ENCODE measurements at places on chromosomes 11 and 22. TPM values are rescaled to one million over a fixed set of nuclear protein-coding genes. Genes with fewer than 3 reads are reported as not detected.

Gene P4HA3
- total RNA-seq = 0.96 TPM

Gene SYCE3
- not detected for total RNA-seq

Gene PDGFB
- 29.8 TPM for total RNA-seq

Gene TRIM51
- total RNA-seq = not detected

Gene FANCF
- total RNA-seq = 7.3 TPM

Gene MED15
- 96.9 TPM for total RNA-seq

Gene HBE1
- total RNA-seq = not detected

Gene PCNX3
- total RNA-seq = 34.0 TPM

GRCh38 chr11:41254966-41255365 is 204.5 kb downstream of the LRRC4C start:
- no peak for DNase-seq

DNA sequence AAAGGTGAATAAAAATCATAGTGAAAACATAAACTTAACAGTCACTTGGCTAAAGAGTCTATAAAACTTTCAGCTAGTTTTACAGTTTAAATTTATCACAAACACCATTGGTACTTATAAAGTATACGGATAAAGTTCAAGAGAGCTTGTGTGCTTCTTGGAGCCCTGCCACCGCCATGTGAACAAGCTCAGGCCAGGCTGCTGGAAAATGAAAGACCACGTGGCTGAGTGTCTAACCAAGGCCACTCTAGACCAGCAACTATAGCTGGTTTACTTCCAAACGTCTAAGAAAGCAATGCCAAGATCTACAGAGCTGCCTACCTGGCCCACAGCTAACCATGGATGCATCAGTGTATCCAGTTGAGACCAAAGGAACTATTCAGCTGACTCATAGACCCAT is 66.3 kb upstream of the API5 start:
- no peak for DNase-seq

DNA sequence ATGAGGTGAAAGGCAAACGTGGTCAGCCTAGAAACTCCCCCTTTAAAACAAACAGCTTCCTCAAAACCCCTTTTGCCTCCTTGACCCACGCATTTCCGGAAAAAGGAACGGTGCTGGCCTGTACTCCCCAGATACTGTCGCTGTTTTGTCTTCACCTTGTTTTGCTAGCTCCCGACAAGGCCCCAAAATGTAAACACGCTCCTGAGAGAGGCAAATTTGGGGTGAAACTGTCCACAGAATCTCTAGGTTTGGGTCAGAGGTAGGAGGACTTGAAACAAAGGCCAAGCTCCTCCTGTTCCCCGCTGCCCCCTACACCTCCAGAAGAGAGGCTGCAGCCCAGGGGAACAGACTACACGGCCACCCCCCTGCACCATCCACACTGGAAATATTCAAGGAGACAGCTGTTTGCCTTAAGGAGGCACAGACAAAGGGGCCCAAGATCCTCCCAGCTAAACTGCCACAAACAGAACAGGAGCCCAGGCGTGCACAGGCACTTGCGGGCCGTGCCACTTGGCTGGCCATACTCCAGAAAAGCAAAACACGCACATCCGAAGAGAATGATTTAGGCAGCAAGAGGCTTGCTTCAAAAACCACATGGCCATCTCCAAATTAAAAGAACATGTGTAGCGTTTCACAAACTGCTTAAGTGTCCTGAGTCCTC is 160.5 kb upstream of the GRK3 start:
- DNase-seq = no peak

GRCh38 chr11:13776134-13776815 is 107.8 kb downstream of the FAR1 start:
- no peak for DNase-seq

DNA sequence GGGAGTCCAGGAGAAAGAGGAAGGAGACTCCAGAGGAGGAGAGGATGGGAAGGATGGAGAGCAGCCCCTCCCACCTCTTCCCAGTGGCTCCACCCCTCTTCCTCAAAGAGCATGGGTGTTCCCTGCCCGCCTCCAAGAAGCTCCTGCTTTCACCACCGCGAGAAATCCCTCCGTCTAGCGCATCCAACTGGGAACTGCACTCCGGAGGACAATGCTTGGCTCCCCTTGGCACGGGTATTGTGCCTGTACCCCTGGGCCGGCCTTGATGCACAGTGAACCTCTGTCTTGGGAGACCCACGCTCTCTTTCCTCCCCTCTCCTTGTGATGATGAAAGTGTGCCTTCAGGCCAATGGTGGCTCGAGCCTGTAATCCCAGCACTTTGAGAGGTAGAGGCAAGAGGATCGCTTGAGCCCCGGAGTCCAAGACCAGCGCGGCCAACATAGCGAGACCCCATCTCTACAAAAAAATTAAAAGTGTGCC is 14.9 kb upstream of the ADA2 start:
- DNase-seq = no peak

GRCh38 chr22:38946771-38947170 is 10.6 kb upstream of the APOBEC3A start:
- DNase-seq = no peak

GRCh38 chr11:43577566-43578264 is 102.8 kb upstream of the HSD17B12 start:
- no peak for DNase-seq

DNA sequence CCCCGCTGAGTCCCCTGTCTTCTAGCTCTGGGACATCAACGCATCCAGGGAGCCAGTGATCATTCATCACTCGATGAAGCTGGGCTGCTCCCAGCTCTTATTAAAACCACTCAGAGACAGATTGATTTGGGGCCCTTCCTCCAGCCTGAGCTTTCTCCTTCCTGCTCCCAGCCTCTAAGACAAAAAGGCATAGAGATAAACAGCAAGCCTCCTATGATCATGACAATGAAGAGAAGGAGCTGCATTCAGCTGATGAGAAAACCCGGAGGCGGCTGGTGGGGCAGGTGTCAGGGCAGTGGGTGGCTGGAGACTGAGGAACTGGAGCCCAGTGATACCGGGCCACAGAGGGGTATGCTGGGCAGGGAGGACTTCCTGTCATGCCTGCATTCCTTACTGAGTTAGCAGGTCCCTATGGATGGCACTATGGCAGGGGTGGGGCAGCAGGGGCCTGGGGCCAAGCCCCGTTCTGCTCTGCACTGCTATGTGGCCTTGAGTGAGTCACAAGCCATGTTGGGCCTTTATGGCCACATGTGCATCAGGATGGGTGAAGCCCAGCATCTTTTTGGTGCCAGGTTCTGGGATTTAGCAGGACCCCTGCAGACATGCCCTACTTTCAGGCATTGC is 20.2 kb downstream of the PVALB start:
- no peak for DNase-seq

DNA sequence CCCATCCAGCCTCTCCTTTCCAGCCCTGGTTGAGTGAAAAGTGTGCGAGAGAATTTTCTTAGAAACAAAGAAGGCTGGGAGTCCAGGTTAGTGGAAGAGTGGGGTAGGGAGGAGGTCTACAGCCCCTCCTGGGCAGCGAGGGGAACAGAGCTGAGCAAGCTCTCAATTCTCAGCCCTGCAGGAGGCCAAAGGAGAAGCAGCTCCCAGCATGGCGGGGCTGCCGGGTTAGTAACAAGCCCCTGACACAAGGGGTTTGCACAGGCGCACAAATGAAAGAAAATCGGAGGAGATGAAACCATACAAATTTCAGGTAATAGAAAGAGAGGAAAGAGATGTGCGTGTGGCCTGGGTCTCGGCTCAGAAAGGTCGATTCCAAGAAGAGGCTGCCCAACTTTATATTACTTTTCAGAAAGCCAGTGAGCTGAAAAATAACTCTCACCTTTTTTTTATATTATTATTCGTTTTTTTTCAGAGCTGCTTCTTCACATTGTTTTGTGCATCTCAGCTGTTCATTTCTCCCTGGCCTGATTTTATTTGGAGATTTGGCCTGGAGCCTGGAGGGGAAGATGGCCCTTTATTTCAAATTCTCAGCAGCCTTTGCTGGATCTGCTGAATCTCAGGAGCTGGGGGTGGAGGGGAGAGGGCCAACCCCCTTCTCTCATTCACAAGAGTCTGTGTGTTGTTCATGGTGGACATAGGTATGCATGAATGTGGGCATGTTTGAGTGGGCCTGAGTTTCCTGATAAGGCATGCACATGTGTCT is 583.2 kb downstream of the BUD13 start:
- DNase-seq = no peak

DNA sequence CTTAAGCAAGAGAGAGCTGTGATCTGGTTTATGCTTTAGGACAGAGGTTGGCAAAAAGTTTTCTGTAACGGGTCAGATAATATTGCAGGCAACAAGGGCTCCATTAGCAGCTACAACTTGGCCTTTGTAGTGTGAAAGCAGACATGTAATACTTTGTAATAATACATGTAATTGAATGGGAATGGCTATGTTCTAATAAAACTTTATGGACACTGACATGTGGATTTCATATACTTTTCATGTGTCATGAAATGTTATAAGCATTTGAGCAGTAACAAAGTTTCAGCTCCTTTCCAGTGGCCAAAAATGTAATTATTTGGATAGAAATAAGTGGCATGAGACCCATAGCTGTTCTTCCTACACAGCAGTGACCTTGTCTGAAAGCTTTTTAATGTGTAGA is 3.1 kb downstream of the DYNC2H1 start:
- DNase-seq = no peak

DNA sequence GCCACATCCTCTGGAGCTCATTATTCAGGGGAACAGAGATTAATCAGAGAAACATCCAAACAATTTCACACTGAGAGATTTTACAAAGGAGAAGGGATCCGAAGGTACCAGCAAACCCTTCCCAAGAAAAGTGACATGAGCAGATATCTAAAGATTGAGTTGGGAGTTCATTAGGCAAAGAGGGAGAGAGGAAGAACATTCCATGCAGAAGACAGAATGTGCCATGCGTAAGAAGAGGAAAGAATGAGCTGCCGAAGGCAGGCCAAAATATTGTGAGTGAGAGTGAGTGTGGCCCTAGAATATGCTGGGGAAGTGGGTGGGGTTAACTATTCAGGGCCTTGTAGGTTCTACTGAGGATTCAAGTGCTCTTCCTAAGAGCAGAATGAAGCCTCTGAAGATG is 50.0 kb upstream of the LYVE1 start:
- DNase-seq = no peak

DNA sequence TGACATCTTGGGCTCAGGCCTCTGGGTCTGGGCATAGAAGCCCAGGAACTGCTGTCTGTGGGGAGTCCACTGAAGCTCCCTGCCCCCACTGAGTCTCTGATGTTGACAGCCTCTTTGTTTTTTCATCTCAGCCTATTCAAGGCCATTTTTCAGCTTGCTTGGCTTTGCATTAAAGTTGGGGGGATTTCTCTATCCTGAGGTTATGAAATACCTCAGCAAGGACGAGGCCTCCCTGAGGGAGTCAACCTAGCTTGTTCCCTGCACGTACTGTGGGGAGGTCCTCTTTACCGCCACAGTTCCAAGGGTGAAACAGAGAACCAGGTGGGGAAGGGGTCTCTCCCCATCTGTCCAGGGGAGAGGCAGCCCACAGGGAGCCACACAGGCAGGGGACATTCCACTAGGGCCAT is 8.4 kb downstream of the KCNQ1OT1 start:
- DNase-seq = no peak

GRCh38 chr11:117199053-117199915 is at the start of gene TAGLN:
Gene TAGLN, plus strand, starts transcription at chr11:117199370. Its CDS starts 3,644 bp downstream, at chr11:117203014.
- DNase-seq = peak; percentile 78

- no peak for DNase-seq
Observed at GRCh38 chr11:62984451-62984991, at the start of gene SLC22A6. Gene SLC22A6, minus strand, starts transcription at chr11:62984967. Its CDS starts 277 bp downstream, at chr11:62984690.

- peak; percentile 72 for DNase-seq
Observed at GRCh38 chr22:40345815-40346184, 500 bp upstream of the ADSL start.

DNA sequence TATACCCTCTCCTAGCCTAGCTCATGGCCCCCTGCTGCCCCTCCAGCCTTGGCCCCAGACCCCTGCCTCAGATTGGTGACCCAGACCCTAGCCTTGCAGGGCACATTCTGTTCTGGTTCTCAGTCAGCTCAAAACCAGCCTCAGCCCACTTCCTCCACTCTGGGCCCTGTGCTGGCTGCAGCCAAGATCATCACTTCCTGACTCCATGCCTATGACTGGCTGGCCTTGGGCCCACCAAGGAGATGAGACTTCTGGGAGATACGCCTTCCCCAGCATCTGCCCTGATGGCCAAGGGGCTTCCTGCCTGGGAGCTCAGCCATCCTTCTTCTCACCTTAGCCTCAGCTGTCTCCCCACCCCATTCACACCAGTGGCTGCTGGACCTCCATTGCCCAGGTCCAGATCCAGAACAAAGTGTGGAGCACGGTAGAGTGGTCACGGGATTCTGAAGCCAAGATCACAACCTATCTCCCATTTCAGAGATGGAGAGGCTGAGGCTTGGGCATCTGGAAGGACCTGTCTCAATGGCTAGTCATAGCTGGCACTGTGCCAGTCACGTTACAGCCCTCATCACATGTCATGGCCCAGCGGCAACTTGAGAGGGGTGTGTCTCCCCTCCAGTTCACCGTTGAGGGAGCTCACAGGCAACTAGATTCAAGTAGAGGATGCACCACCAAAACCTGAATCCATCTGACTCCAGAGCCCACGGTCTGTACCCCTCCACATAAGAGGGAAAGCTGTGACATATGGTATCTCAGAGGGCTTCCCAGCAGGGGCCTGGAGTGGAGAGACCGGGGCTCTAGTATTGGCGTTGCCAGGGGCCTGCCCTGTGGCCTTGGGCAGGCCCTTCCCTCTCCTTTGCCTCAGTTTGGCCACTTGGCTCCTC is 43.0 kb upstream of the KLHL35 start:
- no peak for DNase-seq

- no peak for DNase-seq
Observed at GRCh38 chr11:10780040-10780439, 28.7 kb downstream of the EIF4G2 start.

DNA sequence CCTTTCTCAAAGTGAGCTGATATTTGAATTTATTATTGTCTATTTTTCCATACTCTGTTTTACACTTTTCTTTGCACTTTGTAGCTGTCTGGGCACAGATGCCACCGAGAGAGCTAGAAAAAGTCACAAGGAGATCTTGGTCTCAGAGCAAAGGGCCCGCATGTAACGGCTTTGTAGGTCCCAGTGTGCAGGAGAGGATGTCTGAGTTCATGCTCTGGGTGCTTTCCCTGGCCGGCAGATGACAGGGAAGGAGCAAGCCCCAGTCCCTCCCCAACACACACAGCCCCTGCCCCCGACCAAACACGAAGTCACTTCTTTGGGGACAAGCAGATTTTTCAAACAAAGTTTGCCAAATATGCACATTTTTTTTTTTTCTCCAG is 55.8 kb downstream of the SMIM38 start:
- DNase-seq = no peak

GRCh38 chr11:45394294-45395085 is 108.3 kb upstream of the SYT13 start:
- DNase-seq = no peak

- no peak for DNase-seq
Observed at GRCh38 chr22:28949788-28950187, 66.4 kb downstream of the ZNRF3 start.

DNA sequence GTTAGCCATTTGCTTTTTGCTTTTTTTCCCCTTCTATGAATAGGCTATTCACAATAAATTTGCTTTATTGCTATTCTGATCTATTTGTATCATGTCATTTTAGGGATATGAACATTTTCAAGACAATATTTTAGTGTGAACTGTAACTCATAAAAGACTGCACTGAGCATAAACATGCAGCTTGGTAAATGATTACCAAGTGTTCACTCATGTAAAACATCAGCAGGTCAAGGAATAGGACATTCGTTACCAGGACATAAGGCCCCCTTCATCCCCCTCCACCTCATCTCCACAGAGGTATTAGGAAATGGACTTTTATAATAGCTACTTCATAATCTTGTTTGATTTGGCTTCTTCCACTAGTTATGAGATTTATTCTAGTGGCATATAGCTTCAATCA is 12.4 kb downstream of the NLRP14 start:
- no peak for DNase-seq

GRCh38 chr11:62487136-62487535 is 59.5 kb downstream of the AHNAK start:
- no peak for DNase-seq

All from upper lobe of right lung (tissue), 1 donor.